SK-N-MC (cell line): ENCODE measurements at places on chromosomes 2 and 18.
A peak's percentile ranks its signal among the peaks of the same experiment; 100 is the strongest.

- no peak for DNase-seq
Observed at GRCh38 chr18:50981381-50981780, 13.5 kb downstream of the ELAC1 start.

DNA sequence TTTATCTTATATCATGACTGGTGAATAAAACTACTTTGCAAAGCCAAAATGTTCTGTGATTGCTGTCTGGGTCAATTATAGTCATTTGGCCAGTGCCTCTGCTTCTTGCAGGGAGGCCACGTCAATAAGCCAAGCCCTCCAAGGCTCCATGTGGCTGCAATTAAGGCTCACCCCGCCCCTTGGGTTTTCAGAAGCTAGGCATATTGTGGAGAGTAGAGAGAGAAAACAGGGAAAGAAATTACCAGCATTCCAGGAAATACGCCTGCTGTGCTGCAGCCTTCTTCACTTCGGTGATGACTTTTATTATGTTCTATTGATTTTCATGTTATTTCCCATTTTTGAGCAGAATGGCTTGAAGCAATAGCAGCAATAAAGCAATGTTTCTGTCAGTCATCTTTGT is 319.7 kb downstream of the SOX11 start:
- DNase-seq = peak; percentile 81

DNA sequence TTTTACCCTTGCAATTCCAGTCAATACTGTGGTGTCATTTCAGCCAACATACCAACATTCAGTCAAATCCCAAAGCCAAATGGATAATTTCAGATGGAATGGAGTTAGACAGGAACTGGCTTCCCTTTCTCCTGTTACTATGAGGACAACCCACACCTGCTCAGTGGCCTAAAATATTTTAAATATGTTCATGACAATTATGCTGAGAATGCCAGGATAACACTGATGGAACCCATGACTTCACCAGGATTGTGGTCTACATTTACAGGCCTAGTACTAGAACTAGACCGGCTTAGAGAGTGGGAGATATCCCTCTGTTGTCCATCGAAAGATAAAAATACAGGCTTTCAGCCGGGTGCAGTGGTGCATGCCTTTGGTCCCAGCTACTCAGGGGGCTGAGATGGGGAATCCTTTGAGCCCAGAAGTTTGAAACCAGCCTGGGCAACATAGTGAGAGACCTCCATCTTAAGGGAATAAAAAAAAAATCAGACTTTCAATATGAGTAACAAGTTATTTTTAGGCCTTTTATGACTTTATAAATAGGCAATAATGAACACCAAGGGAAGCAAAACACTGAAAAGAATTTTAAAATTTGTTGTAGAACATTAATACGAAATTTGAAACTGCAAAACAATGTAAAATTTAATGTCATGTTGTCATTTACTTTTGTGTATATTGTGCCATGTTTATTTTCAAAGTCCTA is 14.2 kb downstream of the GPATCH11 start:
- DNase-seq = no peak

DNA sequence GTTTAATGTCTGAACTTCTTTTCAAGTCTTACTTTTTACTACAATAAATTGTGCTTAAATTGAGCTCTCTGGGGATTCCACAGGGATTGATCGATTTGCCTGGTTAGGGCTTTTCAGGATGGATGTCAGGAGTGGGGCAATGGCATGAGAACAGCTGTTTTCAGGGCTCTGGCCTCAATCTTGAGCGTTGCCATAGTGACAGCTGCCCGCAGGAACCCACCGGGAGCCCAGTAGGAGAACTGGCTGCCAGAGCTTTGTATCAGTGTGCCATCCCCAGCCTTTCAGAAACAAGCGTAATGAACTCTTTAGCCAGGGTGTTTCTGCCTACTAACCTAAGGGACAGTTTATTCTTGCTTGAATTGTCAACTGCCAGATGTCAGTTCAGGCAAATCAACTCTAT is 93.5 kb downstream of the GALNT3 start:
- no peak for DNase-seq

- no peak for DNase-seq
Observed at GRCh38 chr2:233487748-233488345, 78.7 kb downstream of the USP40 start.

DNA sequence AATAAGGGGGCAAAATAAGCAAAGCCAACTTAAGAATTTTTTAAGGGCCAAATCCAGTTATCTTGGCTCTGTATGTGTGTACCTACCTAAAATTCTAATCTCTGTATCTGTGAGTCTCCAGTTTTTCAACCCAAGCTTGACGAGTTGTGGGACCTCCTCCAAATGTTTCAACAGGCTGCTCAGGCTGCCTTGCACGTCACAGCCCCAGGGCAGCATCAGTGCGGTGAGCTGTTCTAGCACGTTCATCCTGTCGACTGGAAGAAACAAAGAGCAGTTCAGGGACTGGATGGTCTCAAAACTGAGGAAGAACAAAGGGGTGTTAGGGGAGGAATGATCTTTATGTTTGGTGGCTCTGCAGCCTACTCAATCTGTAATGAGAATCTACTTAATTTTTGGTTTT is 29.4 kb downstream of the NLRC4 start:
- peak; percentile 89 for DNase-seq
